ENCODE measurements at places on chromosomes 2 and 18.

DNA sequence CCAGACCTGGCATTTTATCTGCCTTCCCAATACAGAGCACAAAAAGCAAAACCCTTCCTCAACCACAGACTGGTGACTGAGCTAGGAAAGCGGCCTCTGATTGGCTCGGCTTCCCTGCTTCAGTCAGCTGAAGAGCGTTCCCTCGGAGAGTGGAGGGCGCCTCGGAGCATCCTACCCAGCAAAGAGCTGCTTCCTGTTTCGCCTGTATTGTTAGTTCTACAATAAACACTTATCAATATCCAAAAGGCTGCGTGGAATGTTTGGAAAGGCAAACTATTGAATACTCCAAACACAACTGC, 125.0 kb downstream of the CACNB4 start:
- DNase-seq: peak; percentile 15

DNA sequence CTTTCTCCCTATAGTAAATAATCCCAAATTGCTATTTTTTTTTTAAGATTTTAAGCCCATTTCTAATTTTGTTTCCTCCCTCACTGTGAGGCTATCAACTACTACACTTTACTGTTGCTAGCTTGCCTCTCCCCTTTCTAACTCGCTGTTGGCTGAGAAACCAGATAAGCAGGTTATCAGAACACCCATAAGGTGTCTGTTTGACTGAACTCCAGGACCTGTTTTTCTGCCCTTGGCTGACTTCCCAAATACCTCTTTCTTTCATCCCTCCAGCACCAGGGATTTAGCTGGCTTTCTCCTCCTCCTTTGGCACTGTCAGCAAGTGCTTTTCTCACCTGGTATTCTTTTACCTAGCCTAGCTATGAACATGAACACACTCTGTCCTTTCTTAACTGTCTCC, 11.1 kb downstream of the TRAK2 start:
- DNase-seq: peak; percentile 85

DNA sequence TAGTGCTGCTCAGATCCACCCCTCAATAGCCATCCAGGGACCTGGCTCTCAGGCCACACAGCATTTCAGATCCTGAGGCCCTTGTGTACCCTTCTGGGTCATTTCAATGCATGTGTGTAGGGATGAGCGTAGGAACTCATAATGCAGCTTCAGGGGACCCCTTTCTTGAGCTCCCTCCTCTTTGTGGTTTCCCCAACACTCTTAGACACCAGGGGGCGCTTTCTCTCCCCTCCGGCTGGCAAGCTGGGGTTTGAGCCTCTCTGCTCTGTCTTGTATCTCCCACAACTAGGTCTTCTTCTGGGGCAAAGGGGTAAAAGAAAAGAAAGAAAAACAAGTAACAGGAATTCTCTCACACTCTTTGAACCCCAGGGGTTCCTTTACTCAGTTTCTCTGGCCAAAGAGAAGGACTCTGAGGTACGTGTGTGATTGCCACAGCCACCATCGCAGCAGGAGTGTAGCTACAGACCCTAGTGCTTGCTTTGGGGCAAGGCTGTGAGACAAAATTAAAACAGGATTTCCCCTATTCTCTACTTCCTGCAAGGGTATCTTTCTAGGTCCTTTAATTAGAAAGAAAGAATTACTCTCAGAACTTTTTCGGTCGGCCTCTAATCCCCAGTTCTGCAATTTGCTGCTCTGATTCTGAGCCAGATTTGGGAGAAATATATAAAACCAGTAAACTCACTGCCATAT, 38.0 kb downstream of the CABYR start:
- DNase-seq: peak; percentile 77

DNA sequence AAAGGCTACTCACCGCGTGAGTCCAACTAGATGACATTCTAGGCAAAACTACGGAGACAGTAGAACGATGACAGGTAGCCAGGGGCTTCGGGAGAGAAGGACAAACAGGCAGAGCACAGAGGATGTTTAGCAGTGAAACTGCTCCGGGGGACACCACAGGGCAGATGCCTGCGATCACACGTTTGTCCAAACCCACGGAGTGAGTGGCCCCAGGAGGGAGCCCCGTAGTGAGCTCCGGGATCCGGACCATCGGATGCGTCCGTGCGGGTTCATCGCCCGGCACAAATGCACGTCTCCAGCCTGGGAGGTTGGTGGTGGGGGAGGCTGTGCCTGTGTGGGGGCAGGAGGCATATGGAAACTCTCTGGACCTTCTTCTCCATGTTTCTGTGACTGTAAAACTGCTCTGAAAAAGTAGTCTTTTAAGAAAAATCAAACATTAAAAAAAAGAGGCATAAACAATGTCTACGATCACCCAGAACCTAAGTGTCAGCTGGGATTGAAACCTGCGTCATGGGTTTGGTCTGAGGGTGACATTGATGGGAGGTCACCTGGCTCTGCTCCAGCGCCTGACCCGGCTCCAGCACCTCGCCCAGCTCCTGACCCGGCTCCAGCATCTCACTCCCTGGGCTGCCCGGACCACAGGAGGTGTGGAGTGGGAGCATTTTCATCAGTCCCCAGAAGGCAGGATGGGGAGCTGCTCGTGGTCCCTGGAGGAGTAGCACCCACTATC, 83.0 kb upstream of the CTDP1 start:
- DNase-seq: no peak

DNA sequence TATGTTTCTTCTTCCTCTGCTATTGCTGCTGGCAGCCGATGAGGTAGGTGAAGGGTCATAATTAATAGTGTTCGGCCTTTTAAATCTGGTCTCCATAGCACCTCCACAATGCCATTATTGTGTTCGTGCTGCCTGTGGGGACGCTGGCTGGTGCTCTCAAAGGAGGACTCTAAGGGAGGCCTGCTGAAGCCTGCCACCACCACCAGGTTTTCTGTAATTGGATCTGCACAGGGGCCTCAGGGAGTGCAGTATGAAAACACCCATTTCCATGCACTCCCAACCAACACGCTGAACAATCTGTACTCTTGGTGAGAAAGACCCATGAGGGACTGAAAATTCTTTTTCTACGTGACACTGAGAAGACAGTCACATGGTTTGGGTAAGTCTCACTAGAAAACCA, 17.6 kb upstream of the CLIP4 start:
- no peak for DNase-seq

- no peak for DNase-seq
Observed at GRCh38 chr2:66426244-66427111, 8.4 kb upstream of the MEIS1 start.

- DNase-seq: no peak
Observed at GRCh38 chr2:72261076-72261475, 113.4 kb upstream of the CYP26B1 start.

DNA sequence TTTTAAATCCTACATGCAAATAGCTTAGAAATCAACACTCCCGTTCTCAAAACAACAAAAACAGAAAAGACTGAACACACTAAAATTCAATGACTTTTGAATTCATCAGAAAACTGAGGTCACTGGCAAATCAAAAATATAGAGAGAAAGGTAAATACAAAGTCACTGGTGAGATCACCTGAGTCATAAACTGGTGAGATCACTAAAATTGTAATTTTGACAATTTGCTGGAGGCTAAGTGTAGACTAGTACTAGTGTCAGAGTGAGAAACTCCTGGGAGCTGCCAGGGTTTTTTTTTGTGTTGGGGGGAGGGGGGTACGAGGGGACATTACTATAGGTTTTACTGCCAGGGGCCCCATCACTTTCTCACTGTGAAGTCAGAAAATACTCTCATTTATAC, 1876.0 kb upstream of the CELF4 start:
- no peak for DNase-seq

GRCh38 chr18:45690975-45691815, 32.8 kb upstream of the SLC14A1 start:
- peak; percentile 81 for DNase-seq

DNA sequence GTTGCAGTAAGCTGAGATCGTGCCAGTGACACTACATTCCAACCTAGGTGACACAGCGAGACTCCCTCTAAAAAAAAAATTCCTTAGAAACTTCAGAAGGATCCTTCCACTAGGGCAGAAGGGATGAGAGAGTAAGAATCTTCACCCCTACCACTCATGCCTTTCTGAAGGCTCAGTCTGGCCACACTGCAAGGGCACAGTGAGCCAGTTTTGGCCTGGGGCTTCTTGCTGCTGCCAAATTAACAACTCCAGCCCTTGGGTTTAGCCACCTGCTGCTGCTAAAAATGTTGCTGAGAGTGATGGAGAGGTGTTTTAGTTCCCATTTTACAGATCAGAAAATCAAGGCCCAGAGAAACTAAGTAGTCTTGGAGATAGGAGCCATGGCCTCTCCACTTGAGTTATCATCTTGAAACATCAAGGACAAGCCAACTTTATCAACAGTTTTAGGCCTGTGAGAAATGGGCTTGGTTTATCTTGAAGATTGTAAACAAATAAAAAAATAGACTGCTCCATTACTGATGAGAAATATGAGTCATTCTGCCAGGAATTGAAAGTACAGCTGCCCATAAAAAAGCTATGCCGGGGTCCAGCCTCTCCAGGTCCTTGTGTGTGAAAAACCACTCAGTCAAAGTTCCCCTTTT, 31.9 kb upstream of the CASP8 start:
- DNase-seq: peak; percentile 56

- DNase-seq: no peak
Observed at GRCh38 chr2:234137400-234138014, 87.0 kb downstream of the SPP2 start.

- DNase-seq: no peak
Observed at GRCh38 chr18:38358805-38359657, 793.4 kb upstream of the CELF4 start.

- DNase-seq: peak; percentile 55
Observed at GRCh38 chr2:88016960-88017779, 823 bp upstream of the RNU2-63P start.

DNA sequence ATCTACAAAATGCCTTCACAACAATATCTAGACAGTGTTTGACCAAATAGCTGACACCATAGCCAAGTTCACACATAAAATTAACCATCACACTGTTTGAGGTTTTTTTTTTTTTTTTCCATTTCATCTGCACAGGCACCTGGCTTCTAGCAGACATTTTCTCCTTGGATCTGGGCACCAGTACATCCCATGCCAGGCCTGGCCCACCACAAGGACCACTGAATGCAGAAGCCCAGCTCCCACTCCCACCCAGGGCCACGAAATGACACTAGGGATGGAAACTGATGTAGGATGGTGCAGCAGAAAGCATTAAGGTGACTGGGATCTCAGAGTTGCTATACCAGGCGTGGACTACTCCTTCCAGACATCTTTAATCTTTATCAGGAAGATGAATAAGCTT, 13.0 kb downstream of the TMSB10 start:
- no peak for DNase-seq

- DNase-seq: no peak
Observed at GRCh38 chr18:2855560-2856350, 8.9 kb downstream of the EMILIN2 start.

DNA sequence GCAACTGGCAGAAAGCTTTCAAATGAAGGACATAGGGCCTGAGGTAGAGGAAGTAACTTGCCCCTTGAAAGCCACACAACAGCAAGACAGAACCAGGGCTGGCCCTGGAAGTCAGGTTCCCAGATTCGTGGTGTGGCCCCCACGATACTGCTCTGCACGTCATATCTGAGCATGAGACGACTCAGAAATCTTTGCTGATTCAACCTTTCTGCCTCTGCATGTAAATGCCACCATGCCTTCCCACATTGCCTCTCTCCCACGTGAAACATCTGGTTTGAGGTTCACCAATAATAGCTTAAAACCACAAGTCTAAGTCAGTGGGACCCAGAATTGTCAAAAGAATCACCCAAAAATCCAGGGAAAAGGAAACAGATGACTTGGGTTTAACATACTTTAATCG, 214.0 kb upstream of the TRIB2 start:
- peak; percentile 49 for DNase-seq

DNA sequence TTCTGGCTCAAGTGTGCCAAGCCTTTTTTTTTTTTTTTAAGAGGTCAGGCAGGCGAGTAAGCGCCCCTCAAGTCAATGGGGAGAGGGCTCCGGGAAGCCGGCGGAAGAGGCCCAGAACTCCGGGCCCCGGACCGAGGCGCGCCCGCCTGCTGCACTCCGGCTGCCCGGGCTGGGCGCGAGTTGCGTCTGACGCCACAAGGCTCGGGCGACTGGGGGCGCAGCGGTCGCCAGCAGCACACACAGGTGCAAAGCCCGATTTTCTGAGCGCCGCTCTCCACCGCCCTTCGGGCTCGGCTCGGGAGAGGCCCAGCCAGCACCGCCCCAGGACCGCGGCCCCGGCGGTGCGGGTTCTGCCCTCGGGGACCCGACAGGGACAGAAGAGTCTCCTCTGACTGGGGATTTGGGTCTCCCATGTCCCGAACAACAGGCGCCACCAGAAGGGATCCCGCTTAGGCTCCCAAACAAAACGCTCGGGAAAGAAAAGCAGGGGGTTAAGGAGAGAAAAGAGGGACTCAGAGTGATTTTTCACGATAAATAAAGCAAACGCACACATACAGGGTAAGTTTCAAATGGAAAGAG, 787 bp downstream of the ERBB4 start:
- no peak for DNase-seq

- peak; percentile 93 for DNase-seq
Observed at GRCh38 chr2:200383380-200384110, 77.1 kb downstream of the SPATS2L start.

GRCh38 chr18:56130481-56130880, 507.9 kb downstream of the TXNL1 start:
- DNase-seq: no peak

GRCh38 chr2:149661844-149662243, 74.3 kb upstream of the MMADHC start:
- DNase-seq: peak; percentile 2

DNA sequence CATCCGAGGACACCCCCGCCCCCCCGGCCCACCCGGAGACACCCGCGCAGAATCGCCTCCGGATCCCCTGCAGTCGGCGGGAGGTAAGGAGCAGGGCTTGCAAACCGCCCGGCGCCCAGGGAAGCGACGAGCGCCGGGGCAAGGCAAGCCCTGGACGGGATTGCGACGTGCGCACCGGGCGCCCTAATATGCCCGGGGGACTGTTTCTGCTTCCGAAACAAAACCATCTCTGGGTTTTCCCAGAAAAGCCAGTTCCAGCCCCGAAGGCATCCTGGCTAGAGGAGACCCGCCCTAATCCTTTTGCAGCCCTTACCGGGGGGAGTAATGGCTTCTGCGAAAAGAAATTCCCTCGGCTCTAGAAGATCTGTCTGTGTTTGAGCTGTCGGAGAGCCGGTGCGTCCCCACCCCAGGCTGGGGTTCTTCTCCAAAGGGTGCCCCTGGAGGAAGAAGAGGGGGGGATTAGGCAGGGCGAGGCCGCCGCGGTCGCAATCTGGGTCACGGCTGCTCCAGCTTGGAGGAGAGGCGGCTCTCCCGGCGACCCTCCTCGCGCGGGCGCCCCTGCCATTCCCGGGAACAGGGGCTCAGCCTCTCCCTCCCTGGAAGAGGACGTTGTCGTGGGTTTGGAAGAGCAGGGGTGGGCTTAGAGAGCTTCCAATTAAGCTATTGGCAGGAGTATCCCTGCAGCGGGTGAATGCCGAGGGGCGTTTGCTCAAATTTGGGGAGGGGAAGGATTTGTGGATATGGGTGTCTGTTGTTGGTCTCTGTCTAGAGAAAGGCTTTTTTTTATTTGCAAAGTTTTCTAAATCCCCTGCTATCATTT, 521 bp downstream of the MYCN start:
- DNase-seq: no peak

DNA sequence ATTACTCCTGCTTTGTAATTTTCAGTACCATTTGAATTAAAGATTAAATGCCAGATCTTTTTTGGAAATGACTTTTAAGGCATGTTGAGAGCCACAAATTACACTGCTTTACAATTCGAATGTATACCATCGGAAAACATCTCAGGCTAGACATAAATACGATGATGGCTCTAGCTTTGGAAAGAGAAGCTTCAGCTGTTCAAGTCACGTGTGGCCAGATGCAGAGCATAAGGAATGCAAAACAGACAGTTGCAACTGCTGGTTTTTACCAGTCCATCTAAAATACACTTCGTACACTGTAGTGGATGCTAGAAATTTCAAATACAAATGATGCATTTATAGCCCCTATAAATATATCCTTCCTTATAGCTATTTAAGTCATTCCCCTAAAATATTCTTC, 8.0 kb downstream of the ZNF516 start:
- DNase-seq: no peak
